ENCODE measurements at places on chromosomes 6 and 20. TPM values are rescaled to one million over a fixed set of nuclear protein-coding genes. Genes with fewer than 3 reads are reported as not detected.

GRCh38 chr6:28134015-28134414 lies 7.7 kb upstream of the ZKSCAN8 start:
- DNase-seq: no peak

TRIM40 gene
- total RNA-seq: not detected

MYCT1 gene
- 8.4 TPM for total RNA-seq

GRCh38 chr6:151499551-151499950 lies 5.7 kb downstream of the CCDC170 start:
- DNase-seq: no peak

CRIP3 gene
- 0.67 TPM for total RNA-seq

DNA sequence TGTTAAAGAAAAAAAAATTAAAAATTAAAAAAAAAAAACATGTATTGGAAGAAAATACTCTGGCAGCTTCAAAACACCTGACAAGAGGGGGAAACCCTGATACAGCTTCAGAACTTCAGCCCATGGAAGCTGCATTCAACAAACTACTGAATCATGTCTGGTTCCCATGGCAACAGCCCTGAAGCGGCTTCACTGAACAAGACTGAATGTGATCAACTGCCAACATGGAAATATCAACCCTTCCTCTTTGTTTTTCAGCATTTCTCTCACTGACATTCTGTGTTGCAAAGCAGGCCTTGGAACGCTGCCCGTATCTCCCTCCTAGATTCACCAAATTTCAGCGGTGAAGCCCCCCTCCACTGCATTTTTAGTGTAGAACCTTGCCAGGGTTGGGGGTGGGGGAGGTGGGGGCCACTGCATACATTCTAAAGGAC lies 91.3 kb upstream of the SHLD1 start:
- DNase-seq: peak; percentile 43

DNA sequence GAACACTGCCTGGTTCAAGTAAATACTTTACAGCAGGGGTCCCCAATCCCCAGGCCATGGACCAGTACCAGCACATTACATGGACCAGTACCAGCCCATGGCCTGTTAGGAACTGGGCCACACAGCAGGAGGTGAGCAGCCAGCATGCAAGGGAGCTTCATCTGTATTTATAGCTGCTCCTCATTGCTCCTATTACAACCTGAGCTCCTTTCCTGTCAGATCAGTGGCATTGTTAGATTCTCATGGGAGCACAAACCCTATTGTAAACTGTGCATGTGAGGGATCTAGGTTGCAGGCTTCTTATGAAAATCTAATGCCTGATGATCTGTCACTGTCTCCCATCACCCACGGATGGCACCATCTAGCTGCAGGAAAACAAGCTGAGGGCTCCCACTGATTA lies 12.0 kb upstream of the RBPJL start:
- no peak for DNase-seq

DNA sequence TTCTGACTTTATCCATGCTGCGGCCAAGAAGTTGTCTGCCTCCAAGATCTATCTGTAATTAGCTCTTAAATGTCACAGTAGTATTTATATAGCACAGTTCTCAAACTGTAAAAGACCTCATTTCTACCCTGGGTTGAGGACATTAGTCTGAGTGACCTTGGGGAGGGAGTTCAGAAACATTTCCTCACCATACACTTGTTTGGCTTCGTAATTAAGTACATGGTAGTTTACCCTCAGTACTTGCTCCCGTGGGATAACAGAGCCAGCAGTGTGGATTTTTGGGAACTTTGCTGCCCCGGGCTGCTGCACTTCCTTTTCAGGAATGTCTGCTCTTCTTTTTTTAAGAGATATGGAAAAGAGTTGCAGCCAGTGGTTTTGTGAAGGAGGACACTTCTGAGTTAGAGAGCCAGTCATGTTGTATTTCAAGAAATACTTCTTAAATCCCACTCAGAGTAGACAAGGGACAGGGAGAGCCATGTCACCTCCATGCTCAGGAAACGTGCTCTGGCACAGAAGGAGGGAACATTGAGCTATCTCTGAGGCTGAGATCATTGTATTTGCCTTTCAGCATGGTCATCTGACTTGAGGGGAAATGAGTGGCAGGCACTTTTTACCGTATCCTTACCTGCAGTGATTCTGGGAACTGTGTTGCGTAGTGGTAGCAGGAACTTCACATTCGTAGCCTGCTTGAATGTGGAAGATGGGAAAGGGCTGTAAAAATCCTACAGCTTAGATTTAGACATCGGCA lies 33.6 kb downstream of the RPRD1B start:
- no peak for DNase-seq

GRCh38 chr6:11343963-11344723 lies 111.7 kb upstream of the NEDD9 start:
- DNase-seq: no peak

GRCh38 chr6:105759015-105759414 lies 327.1 kb upstream of the PRDM1 start:
- no peak for DNase-seq

SLC32A1 gene
- total RNA-seq: not detected

DNA sequence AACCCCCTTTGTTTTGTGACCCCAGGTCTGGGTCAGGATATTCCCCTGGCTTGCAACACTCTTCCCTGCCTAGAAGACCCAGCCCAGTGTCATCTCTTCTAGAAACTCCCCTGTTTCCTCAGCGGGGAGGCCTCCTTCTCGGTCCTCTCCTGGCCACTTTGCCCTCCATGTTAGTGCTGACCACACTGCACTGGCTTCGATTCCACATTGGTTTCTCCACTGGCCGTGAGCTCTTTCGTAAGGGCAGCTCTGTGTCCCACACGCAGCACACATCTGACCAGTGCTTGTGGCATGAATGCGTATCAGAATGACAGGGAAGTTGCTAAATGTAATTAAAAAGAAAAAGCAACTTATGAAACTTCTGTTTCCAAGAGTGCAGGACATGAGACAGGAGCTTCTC lies 49.4 kb upstream of the FNDC1 start:
- DNase-seq: no peak

DNA sequence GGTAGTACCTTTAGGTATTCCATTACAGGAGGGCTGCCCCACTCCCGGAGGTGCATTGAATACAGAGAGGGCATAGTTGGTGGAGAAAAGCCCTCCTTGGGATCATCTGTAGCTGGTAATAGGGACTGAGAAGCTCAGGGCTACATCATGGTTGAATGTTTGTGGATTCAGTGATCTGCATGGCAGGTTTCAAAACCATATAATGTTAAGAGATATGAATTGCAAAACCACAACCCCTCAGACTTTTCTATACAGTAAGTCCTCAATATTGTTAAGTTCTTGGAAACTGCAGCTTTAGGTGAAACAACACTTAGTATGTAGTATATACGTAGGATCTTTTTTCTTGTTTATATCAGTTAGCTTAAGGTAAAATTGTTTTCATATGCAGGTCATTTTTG lies 11.3 kb downstream of the TULP4 start:
- DNase-seq: no peak

RPS6KA2 gene
- total RNA-seq: 51.9 TPM

PRR18 gene
- total RNA-seq: 0.55 TPM

DNA sequence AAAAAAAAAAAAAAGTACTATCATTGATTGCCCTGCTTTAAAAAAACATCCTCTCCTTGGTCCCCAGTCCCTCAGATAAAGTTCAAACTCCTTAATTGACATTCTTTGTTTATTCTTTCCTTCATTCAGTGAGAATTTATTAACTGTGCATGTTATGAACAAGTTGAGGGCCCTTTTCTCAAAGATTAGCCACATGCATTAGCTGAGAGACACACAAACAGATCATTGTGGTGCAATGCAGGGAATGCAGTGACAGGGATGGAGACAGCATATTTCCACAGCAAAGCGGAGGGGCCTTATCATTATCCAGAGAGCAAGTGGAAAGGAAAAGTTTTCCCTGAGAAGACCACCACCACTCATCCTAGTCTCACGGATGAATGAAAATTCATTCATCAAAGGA lies 21.9 kb upstream of the IPCEF1 start:
- no peak for DNase-seq

DNA sequence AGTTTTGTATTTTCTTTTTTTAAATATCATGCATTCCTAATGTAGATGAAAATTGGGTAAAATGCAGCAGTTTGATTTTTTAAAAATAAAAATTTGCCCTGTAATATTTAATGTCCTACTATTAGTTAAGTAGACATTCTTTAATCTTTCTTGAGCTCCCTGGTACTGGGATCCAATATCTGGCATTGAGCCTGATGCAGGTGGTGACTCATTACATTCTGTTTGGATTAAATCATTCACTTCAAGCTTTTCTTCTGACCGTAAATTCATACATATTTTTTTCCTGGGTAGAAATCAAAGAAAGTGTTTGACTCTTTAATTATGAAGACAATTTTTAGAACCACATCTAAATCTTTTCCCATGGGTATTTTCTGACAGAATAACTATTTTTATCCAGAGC lies 768.8 kb upstream of the SLC35B3 start:
- peak; percentile 51 for DNase-seq

CRNKL1 gene
- total RNA-seq: 22.4 TPM

GRCh38 chr20:46205349-46205748 lies 87.2 kb downstream of the CD40 start:
- DNase-seq: no peak

PHACTR1 gene
- 1.8 TPM for total RNA-seq

DNA sequence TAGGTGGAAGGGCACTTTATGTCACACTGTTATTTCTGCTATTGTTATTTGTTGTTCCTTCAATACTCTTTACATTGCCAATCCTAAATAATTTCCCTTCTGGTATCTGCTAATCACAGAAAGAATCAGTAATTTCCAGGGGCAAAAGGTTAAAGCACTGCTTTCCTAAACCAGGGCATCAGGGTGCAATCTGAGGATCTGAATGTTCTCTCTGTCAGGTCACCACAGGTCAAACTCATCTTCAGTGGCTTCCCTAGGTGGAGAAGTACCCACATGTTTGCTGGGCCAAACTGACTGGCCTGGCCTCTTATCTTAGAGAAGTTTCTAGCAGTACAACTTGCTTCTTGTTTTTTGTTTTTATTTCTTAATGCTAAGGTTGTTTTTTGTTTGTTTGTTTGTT lies 118.7 kb downstream of the OPRM1 start:
- no peak for DNase-seq

DNA sequence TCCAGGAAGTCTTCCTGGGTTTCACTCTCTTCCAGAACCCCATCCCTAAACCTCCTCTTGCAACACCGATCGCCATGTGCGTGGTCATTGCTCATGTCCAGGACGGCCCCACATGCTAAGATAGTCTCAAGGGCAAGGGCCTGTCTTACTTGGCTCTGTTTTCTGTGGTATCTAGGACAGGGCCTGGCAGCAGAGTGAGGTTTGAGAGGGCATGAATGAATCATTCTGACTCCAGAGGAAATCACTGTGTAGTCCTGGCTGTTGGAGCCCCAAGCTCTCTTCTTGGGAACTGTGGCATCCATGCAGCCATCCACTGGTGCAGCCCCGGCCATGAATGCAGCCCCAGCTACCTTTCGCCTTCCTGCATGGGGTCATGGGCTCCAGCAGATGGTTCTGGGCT lies 12.4 kb downstream of the SIRPA start:
- DNase-seq: no peak

DNA sequence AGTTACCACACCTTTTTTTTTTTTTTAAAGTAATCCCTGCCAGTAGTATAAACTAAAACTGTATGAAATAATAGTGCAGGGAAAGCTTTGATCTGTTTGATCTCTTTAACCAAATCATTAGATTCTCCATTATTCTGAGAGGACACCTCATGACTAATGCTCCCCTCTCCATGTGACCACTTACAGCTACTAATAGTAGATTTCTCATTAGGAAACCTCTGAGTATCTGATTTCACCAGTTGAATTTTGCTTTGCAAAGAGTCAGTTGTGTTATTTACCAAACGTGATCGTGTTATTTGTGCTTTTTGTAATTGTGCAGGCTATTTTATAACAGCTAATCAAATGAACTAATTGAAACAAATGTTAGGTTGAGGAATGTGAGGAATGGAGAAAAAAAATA lies 12.5 kb downstream of the CASP8AP2 start:
- no peak for DNase-seq

ACOT13 gene
- total RNA-seq: 9.1 TPM

DNA sequence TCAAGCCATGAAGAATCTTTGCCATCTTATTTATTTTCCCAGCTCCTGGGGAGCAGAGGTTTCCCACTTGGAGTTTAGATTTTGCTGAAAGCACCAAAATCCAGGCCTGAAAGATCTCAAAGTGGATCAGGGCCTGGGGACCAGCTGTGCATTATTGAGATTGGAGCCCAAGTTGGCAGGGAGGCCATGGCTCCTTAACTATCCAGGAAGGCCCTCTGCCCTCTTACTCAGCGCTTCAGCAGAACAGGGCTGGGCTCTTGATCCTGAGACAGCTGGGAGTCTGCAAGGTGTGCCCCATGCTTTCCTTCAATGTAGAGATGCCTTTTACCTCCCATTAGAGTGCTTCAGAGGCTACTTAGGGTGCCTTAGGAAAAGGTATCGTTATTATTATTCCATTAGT lies 24.6 kb downstream of the FOXO3 start:
- DNase-seq: no peak

TRIM31 gene
- total RNA-seq: not detected

SLC4A11 gene
- 4.9 TPM for total RNA-seq

DNA sequence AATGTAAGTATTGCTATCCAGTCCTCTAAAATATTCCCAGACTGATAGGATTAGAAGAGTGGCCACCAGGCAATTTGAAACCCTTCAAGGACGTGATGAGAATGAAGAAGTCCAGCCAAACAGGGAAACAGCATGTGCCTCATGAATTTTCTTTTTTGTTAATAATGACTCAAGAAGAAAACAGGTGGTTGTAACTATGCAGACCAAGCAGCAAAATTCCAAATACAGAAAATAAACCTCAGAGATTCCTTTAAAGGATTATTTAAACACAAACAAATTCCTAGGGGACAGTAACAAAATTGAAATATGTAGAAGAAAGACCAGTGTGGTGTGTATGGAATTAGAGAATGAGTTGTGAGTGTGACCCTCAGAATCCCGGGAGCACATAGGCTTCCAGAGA lies 239.2 kb downstream of the KCNQ5 start:
- no peak for DNase-seq

NKX2-2 gene
- total RNA-seq: not detected

GRCh38 chr6:15389084-15389764 lies 143.4 kb downstream of the JARID2 start:
- DNase-seq: no peak

DNA sequence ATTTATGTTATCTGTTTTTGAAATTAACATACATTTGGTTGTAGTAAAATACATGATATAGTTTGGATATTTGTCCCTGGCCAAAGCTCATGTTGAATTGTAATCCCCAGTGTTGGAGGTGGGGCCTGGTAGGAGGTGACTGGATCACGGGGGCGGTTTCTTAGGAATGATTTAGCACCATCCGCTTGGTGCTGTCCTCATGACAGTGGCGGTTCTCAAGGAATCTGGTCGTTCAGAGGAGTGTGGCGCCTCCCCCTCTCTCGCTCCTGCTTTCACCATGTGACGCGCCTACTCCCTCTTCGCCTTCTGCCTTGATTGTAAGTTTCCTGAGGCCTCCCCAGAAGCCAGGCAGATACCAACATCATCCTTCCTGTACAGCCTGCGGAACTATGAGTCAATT lies 29.0 kb downstream of the CTCFL start:
- DNase-seq: no peak

NKAIN4 gene
- total RNA-seq: 65.4 TPM

ECT2L gene
- not detected for total RNA-seq

DNA sequence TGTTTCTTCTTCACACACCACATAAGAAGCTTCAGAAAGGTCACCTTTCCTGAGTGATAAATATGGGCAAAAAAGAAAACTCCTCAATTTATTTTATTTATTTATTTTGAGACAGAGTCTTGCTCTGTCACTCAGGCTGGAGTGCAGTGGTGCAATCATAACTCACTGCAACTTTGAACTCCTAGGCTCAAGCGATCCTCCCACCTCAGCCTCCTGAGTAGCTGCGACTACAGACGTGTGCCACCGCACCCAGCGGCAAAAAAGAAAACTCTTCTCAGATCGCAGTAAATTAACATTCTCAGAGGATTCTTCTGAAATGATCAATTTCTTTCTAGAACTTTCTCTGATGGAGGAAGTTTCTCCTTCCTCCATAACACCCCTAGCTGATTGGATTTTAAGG lies 111.2 kb downstream of the TRERF1 start:
- no peak for DNase-seq
